ENCODE measurements at places on chromosomes 1 and 21.

DNA sequence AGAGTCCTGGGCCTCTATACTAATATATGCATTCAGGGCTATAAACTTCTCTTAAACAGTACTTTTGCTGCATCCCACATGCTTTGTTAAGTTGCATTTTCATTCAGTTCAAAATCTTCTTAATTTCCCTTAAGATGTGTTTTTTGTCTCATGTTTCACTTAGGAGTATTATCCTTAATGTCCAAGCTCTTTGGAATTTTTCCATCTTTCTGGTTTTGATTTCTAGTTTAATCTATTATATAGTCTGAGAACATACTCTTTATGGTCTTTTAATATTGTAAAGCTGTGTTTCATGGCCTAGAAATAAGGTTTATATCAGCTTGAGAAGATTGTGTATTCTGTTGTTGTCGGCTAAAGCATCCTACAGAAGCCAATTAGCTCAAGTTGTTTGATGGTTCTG lies 1041.8 kb downstream of the PLA2G4A start:
- DNase-seq, result no peak

DNA sequence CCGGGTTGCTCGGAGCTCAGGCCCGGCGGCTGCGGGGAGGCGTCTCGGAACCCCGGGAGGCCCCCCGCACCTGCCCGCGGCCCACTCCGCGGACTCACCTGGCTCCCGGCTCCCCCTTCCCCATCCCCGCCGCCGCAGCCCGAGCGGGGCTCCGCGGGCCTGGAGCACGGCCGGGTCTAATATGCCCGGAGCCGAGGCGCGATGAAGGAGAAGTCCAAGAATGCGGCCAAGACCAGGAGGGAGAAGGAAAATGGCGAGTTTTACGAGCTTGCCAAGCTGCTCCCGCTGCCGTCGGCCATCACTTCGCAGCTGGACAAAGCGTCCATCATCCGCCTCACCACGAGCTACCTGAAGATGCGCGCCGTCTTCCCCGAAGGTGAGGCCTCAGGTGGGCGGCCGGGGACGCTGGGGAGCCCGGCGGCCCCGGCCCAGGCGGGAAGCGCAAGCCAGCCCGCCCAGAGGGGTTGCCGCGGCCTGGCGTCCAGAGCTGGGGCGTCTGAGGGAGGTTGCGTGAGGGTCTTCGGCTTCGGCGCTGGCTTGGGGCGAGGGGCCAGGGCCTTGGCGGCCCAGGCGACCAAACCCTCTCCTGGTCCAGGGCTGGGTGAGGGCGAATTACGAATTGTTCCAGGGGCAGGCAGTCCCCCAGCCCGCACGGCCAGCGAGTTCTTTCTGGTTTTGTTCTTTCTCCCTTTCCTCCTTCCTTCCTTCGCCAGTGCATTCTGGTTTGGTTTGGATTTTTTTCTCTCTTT lies 805 bp downstream of the SIM2 start:
- no peak for DNase-seq

- no peak for DNase-seq
Measured at GRCh38 chr1:65845535-65846060, 52.9 kb downstream of the PDE4B start.

DNA sequence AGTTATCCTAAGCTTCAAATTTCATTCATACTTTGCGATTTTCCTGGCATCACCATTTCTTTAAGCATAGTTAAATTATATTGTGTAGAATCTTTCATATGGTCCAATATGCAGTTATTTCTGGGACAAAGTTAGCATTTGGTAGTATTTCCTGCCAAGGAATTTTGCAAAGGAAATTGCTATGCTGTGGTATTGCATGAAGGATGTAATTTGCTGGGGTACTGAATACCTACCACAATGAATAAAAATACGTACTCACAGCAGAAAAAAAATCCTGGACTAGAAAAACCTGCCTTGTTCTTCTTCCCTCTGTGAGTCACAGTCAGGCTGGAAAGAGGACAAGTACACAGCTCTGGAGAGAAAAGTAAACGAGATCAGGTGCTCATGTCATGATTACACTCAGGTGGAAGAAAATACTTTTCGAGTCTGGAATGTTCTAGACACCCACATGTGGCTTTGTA lies 241.2 kb downstream of the PTBP2 start:
- peak; percentile 35 for DNase-seq

GRCh38 chr21:42737951-42738590 lies 84.7 kb downstream of the PDE9A start:
- DNase-seq, result no peak

DNA sequence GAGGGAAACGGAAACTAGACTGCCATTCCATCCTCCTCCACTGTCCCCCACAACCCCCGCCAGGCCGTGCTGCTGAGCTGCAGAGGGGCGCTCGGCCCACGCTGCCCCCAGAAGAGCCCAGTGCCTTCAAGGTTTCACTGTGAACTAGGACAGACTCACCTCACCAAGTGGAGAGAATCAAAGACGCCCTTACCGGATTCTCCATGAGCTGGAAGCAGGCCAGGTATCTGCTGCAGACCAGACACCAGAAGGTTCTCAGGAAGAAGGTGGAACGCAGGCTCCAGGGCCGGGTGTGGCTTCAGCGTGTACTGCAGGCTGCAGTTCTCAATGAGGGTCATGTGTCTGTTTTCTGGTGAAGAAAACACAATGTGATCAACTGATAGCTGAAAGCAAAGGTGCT lies 30.6 kb downstream of the NPHP4 start:
- DNase-seq, result no peak

DNA sequence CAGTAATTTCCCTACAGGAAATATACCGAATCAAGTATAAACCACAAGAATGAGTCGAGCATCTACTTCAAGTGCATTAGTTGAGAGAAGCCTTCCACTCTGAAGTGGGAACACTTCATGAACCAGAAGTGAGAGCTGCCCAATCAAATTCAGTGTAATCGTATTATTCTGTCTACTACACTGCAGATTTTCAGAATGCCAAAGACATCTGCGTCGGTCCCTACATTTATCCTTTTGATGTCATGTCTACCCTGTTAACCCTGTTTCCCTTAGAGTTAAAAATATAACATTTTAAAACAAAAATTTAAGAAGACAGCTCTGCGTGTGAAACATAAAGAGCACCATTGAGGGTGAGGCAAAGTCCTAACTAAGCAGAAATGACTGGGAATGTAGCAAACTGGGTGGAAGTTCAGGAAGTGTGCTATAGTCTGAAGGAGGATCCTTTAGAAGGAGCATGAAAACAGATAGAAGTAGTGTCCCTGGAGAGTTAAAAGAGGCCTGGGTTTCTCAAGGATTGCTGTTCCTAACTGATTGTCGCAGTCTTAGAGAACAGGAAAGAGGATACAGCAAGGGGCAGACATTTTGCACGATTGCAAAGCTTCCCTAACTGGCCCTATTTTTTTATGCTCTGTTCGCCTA lies 291.2 kb downstream of the PTPRC start:
- DNase-seq, result peak; percentile 67

- peak; percentile 36 for DNase-seq
Measured at GRCh38 chr1:44294588-44295007, 60.5 kb downstream of the ERI3 start.

GRCh38 chr1:236117710-236118109 lies 24.6 kb upstream of the GPR137B start:
- no peak for DNase-seq

- peak; percentile 69 for DNase-seq
Measured at GRCh38 chr1:63827411-63828321, 53.8 kb downstream of the ROR1 start.

- no peak for DNase-seq
Measured at GRCh38 chr1:58890113-58890512, 106.3 kb upstream of the JUN start.

DNA sequence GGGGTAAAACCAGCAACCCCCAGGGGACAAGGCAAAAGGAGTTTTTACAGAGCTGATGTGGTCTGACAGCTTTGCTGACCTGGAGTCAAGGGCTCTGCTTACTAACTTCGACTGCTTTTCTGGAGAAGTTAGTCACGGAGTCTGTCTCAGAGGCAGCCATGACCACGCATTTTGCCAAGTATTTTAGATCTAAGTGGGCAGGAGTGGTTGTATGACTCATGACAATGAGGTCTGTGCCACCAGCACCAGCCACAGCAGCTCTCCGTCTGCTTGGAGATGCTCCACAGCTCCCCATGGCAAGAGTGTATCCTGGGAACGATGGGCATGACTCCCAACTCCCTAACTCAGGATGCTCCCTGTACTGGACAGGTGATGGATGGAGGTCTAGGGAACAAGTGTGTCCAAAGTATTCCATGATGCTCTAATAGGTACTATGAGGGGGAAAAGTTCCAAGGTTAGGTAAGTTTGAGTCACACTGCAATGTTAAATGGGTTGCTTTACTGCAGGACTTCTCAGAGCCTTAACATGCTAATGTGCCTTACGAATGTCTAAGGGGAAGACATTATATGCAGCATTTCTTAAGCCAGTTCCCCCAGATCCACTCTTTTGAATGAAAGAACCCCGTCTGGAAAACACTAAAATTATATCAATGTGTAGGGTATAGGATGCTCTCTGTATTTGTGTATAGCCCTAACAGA lies 359.0 kb downstream of the HHAT start:
- peak; percentile 27 for DNase-seq

DNA sequence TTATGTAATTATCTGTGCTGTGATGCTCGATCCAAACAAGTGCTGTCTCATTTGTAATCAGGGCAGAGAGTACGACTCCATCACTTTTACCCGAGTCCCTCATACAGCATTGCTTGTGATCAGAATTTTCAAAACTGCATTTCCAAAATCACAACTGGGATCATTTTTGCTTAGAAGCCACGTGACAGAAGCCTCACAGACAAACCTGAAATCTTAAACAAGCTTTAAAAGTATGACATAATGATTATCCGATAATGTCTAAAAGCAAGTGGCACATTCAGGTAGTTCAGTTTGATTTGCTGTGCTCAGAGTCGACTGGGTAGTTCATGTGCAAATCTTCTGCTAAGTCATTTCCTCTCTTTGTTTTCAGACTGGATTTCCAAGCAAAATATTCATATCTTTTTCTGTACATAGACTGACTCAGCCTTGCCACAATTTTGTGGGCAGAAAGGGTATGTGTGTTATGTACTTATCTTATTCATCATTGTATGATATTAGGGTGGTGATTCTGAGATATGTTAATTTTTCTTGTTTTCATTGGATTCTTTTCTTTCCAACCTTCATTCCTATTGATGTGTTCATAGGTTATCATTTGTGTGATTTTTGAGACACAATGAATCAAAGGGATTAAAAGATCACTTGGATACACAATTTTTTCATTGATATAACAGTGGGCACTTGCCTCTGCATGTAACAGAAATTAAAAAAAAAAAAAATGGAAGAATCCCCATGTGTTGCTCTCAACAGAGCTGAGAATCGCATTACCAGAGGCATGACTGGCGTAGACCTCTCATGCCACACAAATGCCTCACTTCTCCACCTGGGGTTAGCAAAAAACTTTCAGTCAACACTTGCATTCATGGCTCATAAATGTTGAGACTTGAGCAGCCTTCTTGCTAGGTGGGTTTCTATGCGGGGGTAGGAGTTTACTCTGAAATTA lies 355.7 kb downstream of the LTN1 start:
- peak; percentile 98 for DNase-seq

- peak; percentile 47 for DNase-seq
Measured at GRCh38 chr1:238562341-238562740, 671.6 kb upstream of the ZP4 start.

DNA sequence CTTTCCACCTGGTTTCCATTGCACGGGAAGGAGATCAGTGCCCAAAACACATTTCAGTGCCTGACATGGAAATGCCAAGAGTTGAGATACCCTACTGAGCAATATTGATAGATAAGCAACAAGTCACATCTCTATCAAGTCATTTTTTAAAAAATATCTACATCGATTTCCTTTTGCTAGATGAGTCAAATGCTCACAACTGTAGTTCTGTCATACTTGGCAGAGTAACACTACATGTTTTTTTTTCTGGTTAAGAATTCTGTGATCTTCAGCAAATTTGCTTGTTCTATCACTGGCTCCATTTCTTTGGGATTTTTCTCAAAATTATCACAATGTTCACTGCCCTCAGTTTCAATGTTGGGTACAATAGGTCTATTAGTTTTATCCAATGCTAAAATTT lies 145.4 kb downstream of the ZC3H11B start:
- no peak for DNase-seq

- no peak for DNase-seq
Measured at GRCh38 chr1:87052400-87052799, 138.0 kb downstream of the HS2ST1 start.

GRCh38 chr1:77659879-77660593 lies 22.4 kb downstream of the ZZZ3 start:
- DNase-seq, result no peak

- DNase-seq, result no peak
Measured at GRCh38 chr1:237416924-237417655, 375.1 kb downstream of the RYR2 start.

DNA sequence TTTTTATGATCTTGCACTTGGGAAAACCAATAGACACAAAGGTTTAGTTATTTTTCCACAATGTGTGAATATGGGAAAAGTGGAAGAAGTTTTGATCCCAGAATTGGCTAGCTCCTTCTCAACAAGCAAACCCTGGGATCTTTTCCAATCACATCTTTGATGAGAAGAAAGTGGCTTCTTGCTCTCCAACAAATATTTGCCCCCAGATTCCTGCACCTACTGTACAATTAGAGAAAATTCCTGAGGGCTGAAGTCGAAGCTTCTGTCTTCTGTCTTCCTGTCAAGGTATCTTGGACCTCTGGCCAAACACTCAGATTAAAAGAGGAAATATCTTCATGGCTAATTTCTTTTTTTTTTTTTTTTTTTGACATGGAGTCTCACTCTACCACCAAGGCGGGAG lies 113.1 kb upstream of the SLC45A1 start:
- DNase-seq, result no peak

DNA sequence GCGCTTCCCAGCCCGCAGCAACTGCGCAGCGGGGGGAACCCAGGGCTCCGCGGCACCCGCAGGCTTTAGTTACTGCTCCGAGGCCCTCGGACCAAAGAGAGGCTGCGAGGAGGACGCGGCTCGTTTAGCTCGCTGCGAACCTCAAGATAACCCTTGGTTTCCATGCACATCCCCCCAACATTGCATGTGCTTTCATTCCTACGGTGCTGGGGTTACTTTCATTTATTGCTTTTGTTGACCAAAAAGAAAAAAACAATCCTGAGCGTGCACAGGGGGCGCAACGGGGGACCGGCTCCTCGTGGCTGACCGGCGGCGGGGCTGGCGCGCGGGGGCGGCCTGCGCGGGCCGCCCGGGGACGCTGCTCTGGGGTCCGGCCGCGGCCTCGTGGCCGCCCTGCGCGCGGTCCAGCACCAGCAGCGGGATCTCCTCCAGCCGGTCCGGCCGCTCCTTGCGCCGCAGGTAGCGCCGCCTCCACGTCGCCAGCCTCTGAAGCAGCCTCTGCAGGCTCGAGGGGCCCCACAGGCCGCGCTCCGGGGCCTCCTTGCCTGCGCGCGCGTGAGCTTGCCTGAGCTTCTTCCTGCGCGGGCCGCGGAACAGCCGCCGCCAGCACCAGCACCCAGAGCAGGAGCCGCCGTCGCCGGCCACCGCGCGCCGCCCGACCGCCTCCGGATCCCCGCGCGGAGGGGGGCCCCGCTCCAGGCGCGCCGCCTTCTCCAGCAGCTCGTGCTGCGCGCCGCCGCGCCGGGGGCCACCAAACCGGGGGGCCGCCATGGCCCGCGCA lies 77.4 kb downstream of the DESI2 start:
- DNase-seq, result peak; percentile 54

- DNase-seq, result peak; percentile 71
Measured at GRCh38 chr1:161781995-161782394, 15.9 kb downstream of the ATF6 start.
